ENCODE measurements at places on chromosomes 6 and 20. TPM values are rescaled to one million over a fixed set of nuclear protein-coding genes. Genes with fewer than 3 reads are reported as not detected.
A peak's percentile ranks its signal among the peaks of the same experiment; 100 is the strongest.

- DNase-seq: no peak
These were observed 2.7 kb downstream of the TOX2 start for GRCh38 chr20:43917380-43917779.

- DNase-seq: no peak
These were observed 69.9 kb upstream of the SYNJ2 start for GRCh38 chr6:157911786-157912185.

DNA sequence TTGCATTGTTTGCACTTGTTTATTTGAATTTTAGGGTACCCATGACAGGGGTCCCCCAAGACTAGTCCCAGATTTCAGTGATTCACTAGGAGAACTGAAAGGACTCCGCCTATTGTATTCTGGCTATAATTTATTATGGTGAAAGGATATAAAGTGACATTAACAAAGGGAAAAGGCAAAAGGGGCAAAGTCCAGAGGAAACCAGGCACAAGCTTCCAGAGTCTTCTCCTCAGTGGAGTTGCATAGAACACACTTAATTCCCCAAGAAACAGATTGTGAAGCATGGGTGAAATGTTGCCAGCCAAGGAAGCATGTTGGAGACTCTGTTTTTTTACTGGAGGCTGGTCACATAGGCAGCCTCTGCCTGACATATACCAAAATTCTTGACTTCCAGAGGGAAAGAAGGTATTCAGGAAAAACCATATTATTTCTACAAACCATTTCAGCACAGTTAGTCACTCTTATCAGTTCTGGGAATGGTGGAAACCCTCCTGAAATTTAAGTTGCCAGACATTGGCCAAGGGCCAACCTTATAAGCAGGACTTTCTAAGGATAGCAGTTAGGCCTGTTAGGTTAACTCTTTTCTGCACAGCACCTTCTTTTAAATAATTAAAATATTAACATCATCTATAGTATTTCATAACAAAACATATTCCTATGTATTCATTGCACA lies 71.8 kb downstream of the FIG4 start:
- DNase-seq: peak; percentile 8

- DNase-seq: no peak
These were observed 53.6 kb downstream of the EZR start for GRCh38 chr6:158765499-158766068.

FOXF2 gene
- not detected for total RNA-seq
